ENCODE measurements at places on chromosomes 7 and 10. TPM values are rescaled to one million over a fixed set of nuclear protein-coding genes. Genes with fewer than 3 reads are reported as not detected.

PRLHR gene
- 0.20 TPM for polyA plus RNA-seq

METTL27 gene
- polyA plus RNA-seq, result 2.4 TPM

MARVELD1 gene
- 2.4 TPM for polyA plus RNA-seq

GGCT gene
- polyA plus RNA-seq, result 40.5 TPM

H2BK1 gene
- not detected for polyA plus RNA-seq

ENO4 gene
- polyA plus RNA-seq, result 3.2 TPM

CALHM1 gene
- not detected for polyA plus RNA-seq

PNLIPRP1 gene
- not detected for polyA plus RNA-seq

NKX2-3 gene
- polyA plus RNA-seq, result not detected

CDK1 gene
- 4.5 TPM for polyA plus RNA-seq

CYP2C19 gene
- polyA plus RNA-seq, result 0.16 TPM

HDAC9 gene
- polyA plus RNA-seq, result 15.9 TPM

POLR2J2 gene
- polyA plus RNA-seq, result 1.3 TPM

RNF32 gene
- 2.6 TPM for polyA plus RNA-seq

HYAL4 gene
- polyA plus RNA-seq, result 0.64 TPM

HOXA11 gene
- polyA plus RNA-seq, result not detected

PNLIPRP2 gene
- not detected for polyA plus RNA-seq

SYT15 gene
- 0.16 TPM for polyA plus RNA-seq

KCNK18 gene
- polyA plus RNA-seq, result not detected

Data from neural cell (in vitro differentiated cells).